ENCODE measurements at places on chromosomes 12 and 14.

- no peak for DNase-seq
These were observed 56.1 kb upstream of the FBRSL1 start for GRCh38 chr12:132433641-132434395.

DNA sequence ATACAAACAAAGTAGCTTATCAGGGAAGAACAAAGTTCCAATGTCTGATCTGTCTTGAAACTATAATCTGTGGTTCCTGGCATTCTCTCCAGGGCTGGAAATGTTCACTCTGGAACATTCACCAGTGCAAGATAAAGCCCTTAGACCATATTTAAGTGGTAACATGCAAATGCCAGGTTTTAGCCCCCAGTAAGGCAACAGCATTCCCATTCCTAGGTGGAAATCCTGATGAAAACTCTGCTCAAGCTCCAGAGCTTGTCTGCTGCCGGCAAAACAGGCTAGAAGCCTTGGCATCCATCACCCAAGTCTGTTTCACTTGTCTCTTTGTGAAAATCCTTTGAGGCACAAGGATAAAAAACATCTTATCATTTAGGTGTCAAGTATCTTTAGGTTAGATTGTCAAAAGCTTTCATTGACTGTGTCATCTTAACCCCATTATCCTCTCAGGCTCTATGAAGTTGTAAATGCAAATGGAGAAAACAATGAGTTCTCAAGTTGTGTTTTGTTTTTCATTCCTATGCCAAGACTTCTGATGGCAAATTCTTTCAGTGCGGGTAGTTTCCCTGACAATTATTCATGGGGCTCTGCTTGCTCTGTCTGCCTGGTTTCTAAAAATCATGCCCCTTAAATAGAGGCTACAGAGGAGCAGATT, 344.7 kb downstream of the NELL2 start:
- no peak for DNase-seq

GRCh38 chr12:26846416-26846815, 13.4 kb upstream of the ITPR2 start:
- no peak for DNase-seq

DNA sequence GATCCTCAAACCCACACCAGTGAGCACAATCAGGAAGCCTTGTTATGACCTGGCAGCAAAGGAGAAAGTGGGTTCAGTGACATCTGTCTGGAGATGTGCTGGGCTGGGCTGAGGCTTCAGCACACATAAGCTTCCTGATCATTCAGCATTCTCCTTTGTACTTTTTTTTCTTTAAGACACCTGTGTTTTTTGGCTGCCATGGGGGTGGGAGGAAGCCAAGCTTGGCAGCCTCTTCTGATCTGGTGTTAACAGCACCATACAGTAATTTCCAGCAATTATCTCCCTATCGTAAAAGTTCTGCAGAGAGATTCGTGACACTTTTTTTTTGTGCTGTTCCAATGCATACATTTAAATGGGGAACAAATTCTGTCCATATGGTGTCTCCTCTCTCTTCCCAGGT, 38.9 kb upstream of the RASSF3 start:
- DNase-seq: no peak

- DNase-seq: no peak
These were observed 30.5 kb downstream of the PLXNC1 start for GRCh38 chr12:94178882-94179281.

DNA sequence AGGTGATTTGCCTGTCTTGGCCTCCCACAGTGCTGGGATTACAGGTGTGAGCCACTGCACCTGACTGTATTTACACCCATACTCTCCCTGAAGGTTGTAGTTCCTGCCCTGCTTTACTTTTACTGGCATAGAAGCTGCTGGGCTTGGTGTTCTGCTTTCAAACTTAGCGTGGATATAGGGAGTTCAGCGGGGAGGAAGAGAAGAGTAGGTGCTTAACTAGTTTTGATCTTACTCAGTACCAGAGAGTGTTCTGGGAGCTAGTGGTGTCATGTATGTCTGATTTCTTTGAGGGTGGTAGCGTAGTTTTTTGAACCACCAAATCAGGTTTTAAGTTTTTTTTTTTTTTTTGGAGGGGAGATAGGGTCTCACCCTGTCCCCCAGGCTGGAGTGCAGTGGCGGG, 13.8 kb downstream of the RCOR1 start:
- DNase-seq: no peak

DNA sequence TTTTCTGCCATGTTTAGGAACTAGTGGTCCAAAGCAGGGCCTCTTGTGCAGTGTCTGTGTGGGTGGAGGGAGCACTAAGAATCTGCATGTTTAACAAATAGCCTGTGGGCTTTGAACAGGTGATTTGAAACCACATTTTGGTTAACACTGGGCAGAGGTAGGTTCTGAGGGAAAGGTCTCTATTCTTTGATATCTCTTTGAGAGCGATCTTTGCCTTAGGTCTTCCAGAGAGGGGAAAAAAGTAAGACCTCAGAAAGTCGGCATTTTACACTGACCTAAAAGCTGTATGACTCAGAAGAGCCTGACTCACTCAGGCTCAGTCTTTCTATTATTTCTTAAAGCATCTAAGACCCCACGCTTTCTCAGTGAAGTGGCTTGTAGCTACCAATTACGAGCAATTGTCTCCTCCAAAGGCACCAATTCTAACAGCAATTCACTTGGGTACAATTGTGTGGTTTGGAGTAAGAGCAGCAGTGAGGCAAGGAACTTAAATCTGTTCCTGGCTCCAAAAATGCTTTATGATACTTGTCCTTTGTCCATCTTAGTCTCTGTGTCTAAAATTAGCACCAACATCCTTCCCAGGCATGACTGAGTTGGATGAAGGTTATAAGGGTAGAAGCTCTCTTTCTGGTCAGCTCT, 8.8 kb downstream of the EIF2B2 start:
- no peak for DNase-seq

GRCh38 chr12:46343118-46343852, 29.3 kb downstream of the SLC38A2 start:
- no peak for DNase-seq

Data from stimulated activated CD4-positive, alpha-beta T cell treated with anti-CD3 and anti-CD28 coated beads, Interleukin-1b, Interleukin-23, amount 100 ng/mL, for 1 hour (primary cell).